Left ventricle myocardium superior (tissue), 1 donor: ENCODE measurements at places on chromosomes 6 and 20.

DNA sequence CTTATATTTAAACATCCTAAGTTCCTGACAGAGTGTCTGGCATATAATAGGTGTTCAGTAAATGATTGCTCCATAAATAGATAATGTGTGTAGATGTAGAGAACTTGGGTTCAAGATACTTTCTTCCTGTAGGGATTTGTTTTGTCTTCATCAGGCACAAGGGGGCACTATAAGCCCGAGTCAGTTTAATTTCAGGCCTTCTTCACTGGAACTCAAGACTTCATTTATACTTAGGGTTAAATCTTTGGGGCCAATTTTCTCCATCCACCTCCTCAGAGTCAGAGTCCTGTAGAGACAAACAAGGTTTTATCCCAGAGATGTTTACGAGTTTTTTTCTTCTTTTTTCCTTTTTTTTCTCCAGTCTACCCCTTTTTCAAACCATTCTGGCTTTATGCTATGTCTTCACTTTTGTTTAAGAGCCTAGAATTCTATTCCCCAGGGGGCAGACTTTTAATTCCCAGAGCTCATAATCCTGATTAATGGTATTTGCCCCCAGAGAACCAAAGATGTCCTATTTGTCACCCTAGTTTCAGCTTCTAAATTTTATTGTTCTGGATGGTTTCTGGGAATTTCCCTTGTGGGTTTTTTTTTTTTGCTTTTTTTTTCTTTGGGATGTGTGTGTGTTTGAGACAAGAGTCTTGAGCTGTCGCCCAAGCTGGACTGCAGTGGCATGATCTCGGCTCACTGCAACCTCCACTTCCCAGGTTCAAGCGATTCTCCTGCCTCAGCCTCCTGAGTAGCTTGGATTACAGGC is 88.4 kb downstream of the HFE start:
- no peak for DNase-seq

DNA sequence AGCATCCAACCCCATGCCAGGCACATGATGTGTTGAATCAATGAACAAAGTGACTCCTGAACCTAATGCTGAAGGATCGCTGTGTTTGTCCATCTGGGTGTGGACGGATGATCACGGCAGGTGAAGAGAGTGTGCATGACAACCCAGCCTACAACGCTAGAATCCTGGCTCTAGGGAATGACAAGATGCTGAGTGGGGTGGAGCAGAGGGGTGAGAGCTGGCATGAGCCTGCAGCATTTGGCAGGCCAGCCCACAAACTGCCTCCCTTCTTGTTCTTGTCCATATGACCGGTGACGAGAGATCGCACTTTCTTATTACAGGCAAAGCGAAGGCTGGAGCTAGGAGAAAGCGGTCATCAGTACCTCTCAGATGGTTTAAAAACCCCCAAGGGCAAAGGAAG is 54.7 kb upstream of the CDKAL1 start:
- DNase-seq = no peak

DNA sequence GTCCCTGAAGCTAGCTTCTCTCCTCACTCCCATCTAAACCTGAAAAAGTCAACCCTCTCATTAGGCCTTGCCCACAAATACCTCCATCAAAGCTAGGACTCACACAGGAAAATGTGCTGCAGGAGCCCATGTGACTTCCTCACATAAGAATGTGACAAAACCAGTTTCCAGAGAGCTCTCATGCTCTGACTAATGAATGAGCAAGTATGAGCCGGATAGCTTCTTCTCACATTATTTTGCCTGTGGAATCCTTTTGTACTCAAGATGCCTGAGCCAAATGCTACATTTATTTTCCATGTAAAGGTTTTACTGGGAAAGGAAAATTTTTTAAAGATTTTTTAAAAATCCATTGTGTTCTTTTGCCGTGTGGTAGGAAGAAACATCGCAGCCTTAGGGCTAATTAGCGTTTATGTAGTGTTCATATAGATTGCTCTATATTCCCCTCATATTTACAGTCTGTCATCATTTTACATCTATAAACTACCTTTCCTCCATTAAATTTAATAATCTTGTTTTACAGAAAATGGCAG is 68.6 kb upstream of the CCN6 start:
- DNase-seq = no peak

GRCh38 chr6:110201151-110201884 is 21.1 kb downstream of the CDC40 start:
- no peak for DNase-seq

DNA sequence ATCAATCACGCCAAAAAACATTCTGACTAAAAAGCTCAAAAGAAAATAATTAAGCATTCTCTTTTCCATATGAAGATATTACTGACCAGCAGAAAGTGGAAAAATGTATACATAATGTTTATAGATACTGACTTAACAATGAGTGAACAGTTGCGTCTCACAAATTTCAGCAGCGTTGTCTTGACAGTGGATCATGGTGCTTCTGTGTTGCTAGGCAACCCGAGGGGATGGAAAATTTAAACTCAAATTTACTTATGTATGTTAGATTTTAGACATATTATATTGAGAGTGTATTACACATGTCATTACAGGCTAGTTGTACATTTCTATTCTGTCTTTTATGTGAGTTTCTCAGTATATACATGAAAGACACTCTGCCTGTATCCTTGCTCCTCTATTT is 110.2 kb downstream of the LAMA2 start:
- no peak for DNase-seq

GRCh38 chr6:50077385-50077784 is 27.7 kb upstream of the DEFB112 start:
- DNase-seq = no peak

GRCh38 chr6:30041821-30042220 is 19.2 kb upstream of the POLR1H start:
- DNase-seq = no peak

- DNase-seq = no peak
Measured at GRCh38 chr6:131651782-131652181, 14.7 kb downstream of the ENPP3 start.

DNA sequence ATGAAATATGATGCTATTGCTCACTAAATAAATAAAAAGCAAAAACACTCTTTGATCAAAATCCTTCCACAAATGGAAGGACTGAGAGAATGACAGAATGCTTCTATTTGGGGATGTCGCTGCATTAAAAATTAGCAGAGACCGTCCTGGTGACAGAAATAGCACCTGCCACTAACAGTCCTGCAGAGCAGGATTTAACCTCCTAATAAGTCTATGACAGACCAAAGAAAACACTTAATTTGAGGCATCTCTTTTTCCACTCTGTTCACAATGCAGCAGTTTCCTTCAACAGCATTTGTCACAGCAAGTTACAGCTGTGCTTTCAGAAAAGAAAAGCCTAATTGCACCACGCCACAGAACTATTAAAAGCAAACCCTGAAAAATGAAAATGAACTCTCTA is 140.6 kb upstream of the BEND6 start:
- DNase-seq = no peak

GRCh38 chr6:7726416-7727085 is 652 bp downstream of the BMP6 start:
- DNase-seq = peak; percentile 34

DNA sequence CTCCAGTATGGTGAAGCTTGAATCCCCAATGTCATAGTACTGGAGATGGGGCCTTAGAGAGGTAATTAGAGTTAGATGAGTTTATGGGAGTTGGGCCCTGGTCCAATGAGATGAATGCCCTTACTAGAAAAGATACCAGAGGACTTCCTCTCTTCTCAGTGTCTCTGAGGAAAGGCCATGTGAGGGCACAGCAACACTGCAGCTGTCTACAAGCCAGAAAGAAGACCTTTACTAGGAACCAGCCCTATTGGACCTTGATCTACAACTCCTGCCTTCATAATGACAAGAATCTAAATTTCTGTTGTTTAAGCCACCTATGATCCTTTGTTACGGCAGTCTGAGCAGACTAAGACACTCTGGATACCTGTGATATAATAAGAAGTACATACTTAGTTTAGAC is 31.4 kb upstream of the AKAP7 start:
- no peak for DNase-seq

GRCh38 chr6:130888246-130888645 is 61.0 kb downstream of the SMLR1 start:
- no peak for DNase-seq

DNA sequence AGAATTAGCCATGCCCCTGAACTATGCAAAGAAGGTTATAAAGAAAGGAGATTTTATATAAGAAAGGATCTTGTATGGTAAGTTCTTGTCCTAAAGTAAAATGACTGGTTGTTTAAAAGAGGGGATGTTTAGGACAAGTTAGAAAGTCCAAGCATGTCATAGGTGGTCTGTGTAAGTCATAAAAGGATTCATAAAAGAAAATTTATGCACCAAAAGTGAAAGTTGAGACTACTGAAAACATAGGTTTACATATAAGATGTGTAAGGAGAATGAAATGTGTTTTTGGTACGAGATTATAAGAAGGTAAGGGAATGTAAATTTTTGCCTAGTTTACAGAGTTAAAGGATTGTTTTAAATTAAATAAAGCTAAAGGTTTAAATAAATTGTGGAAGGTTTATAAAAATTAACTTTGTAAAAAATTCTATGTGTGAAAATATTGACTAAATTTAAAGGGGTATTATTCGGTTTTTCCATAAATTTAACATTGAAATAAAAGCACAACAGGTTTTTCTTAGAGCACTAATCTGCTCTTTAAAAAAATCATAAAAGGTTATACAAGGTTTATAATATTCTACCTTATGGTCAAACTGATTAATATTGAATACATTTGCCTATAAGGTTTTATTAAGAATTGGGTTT is 93.6 kb upstream of the UST start:
- no peak for DNase-seq

GRCh38 chr20:64188682-64189529 is 24.7 kb downstream of the MYT1 start:
- peak; percentile 5 for DNase-seq

GRCh38 chr20:24460712-24461111 is 8.7 kb upstream of the SYNDIG1 start:
- DNase-seq = no peak

- DNase-seq = no peak
Measured at GRCh38 chr20:38864662-38865061, 59.2 kb downstream of the PPP1R16B start.

- no peak for DNase-seq
Measured at GRCh38 chr6:88566746-88567534, 396.5 kb downstream of the RNGTT start.

- DNase-seq = no peak
Measured at GRCh38 chr20:1163105-1163504, 21.7 kb downstream of the TMEM74B start.

DNA sequence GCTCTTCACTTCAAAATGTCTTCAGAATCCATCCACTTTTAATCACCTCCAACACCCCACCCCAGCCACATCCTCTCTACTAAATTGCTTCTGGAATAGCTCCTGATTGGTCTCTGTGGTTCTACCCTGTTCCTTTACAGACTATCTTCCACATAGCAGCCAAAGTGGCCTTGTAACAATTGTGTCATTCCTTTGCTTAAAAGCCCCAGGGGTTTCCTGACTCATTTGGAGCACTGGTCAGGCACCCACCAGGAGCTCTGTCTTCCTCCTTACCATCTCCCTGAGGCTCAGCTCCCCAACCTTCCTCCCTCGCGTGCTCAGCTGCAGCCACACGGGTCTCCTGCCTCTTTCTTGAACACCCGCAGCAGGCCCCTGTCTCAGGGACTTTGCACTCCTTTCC is 126.8 kb downstream of the HIVEP1 start:
- DNase-seq = no peak

GRCh38 chr6:13470238-13471140 is 16.9 kb downstream of the GFOD1 start:
- DNase-seq = no peak

DNA sequence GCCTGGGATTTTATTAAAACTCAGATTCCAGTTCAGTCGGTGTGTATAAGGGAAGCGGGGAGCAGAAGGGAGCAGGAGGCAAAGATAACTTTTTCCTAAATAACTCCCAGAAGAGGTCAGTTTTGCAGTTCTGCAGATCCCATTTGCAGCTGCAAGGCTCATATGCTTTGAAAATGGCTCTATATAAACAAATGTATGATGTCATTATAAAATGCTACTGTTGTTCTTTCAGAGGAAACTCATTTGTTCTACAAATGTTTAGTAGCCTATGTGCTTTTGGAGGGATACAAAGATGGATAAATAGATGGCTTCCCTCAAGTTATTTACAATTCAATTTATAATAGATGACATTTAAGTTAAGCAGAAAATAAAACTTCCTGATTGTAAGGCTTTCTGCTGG is 29.2 kb upstream of the DSP start:
- DNase-seq = no peak

- DNase-seq = no peak
Measured at GRCh38 chr6:135126729-135127128, 54.4 kb upstream of the MYB start.

DNA sequence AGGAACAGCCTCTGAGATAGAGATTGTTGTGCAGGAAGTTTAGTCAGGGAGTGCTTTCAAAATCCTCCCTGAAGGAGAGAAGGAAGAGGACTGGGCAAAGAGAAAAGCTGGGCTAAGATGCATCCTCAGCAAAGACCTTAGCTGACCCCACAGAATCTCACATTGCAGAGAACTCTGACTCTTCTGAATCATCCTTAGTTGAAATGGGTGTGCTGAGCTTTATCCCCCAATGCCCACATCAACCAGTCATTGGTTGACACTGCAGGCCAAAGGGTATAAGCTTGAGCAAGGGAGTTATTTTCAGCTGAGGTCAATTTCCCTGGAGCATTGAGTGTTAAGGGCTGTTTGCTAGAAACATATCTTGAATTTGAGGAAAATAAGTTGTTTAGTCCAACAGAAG is 732.2 kb downstream of the CBLN4 start:
- DNase-seq = no peak

- DNase-seq = no peak
Measured at GRCh38 chr6:31876357-31876756, 2.4 kb downstream of the SLC44A4 start.

GRCh38 chr6:127376685-127377084 is 33.3 kb upstream of the ECHDC1 start:
- DNase-seq = no peak

DNA sequence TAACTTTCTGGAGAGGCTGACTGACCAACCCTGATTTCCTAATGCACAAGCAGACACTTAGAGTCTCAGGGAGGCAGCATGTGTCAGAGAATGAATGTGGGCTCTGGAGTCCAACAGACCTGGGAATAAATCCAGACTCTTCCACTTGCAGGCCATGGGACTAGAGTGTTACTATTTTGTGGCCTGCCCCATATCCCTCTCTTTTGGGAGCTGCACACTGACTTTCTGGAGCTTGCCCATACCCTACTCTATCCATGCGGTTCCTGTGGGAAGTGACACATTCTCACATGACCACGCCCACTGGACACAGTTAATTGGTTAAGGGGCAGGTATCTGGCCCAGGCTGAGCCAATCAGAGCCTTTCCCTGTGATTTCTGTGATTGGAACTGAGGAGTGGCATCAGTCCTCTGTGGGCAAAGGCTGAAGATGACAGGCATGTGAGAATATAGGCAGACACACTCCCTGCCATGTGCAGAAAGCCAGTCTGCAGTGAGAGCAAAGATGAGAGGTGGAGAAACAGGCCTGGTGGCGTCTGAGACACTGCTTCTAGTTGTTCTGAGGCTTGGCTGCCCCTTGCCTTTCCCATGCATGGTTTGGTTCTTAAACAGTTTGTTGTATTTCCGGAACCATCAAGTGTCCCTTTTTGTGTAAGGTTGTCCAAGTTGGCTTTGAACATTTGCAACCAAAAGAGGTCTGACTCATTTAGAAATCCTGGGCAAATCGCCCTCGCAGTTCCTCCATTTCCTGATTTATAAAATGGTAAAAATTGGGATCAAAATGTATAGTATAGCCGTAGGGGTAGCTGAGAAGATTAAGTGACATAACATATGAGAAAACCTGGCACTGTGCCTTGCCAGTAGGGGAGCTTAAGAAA is 125.6 kb downstream of the CDC5L start:
- no peak for DNase-seq
